GM12891 (cell line): ENCODE measurements at places on chromosomes 5 and 9.

- DNase-seq, result no peak
These were observed 6.9 kb downstream of the FGD3 start for GRCh38 chr9:92954049-92954861.

DNA sequence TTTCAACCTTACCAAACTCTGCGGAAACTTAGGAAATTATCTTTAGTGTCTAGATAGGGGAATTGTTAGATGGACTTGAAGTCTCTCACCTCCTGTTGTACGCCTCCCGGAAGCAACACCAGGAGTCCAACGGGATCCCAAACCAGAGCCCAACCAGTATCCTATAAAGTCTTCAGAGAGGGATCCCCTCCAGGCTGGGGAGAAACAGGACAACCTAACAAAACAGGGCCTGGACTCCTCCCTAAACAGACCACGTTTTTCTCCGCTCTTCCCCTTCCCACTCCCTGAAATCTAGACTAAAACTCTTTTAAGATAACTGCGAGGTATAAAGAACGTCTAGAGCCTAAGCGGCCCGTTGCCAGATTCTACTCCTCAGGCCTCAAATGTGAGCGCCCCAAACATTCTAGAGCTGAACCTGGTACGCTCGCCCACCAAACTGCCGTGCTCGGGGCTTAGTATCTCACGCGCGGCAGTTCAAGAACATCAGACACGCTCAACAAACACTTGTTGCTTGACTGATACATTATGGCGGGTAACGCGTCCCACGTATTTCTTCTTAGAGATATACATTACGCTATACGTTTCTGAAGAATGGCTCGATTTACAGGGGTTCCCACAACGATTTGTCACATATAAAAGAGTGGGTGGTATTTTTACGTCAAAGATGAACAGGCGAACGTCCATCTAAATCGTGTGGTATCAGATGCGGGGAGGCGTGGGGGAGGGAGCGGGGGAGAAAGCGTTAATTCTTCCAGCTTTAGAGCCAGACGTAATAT lies 663 bp upstream of the SMIM27 start:
- no peak for DNase-seq

DNA sequence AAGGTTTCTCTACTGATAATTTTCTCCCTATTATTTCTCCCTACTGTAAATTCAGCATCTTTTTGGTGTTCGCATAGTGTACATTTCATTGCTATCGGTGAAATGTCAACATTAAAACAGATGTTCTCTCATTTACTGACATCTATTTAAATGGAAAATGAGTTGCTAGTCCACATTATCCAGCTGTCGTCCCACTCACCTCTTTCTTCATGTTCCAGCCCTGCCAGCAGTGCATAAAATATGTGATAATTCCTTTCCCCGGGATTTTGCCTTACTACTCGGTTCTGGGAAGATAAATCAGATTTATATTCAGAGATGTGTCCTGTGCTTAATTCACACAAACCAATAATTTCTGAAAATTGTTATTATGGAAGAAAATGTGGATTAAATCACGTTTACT lies 155.8 kb downstream of the MYO10 start:
- no peak for DNase-seq

DNA sequence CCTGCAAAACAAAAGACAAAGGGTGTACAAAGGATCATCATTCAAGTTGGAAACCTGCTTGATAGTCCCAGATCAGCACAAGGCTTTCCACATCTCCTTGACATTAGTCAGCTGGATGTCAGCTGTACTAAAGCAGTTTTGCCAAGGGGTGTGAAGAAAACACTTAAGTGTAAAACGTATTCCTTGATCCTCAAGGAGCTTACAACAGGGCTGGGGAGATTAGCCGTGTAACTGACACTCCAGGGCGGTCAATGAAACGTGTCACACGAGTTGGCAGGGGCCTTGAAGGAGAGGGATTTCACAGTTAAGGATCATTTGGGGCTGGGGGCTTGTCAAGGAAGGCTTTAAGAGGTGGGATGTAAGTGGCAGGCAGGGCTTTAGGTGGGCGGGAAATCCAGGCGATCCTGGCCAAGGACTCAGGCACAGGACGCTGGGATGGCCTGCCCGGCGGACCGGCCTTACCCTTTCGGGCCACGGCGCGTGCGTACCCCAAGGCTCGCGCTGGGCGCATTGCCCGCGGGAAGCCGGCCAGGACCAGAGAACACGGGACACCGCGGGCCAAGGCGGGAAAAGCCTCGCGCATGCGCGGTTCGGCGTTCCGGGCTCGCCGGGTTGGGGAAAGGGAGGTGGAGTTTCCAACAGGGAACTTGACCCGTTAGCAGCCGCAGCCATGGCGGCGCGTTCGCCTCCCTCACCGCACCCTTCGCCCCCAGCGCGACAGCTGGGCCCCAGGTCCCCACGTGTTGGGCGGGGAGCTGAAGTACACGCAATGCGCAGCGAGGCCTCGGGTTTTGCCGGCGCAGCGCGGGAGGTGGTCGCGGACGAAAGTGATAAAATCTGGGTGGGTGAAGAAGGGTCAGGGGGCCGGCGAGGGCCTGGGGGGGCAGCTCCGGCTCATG lies at the start of gene CNTLN:
CNTLN (plus strand) TSS at position 645 of the 899 bp plus-strand sequence; CDS start at position 671, 26 bp downstream.
- DNase-seq, result peak; percentile 85

DNA sequence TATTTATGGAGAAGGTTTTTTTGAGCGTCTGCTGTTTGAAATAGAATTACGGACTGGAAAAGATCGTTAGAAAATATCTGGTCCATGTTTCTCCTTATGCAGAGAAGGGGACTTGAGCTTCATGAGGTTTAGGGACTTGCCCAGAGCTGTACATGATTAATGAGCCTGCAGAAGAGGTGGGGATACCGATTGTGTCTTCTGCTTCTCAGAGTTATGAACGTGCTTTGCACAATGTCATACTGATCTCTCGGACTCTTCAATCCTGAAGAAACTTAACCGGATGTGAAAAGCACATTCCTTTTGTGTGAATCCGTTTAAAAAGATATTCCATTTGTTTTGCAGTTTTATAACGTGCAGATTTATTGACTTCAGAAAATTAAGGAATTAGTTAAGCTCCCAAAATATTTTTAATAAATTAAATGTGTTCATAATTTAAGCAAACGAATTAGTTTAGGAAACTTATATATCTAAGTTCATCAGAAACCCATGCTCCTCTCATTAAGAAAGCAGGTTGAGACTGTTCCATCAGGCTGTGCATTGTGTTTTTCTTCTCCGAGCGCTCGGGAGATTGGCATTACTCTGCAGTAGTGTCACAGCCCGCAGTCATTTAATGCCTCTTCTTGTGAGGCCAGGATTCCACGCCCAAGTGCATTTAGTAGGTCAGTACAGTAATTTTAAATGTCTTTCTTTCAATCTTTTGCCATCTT lies 40.8 kb upstream of the MEF2C start:
- DNase-seq, result no peak

DNA sequence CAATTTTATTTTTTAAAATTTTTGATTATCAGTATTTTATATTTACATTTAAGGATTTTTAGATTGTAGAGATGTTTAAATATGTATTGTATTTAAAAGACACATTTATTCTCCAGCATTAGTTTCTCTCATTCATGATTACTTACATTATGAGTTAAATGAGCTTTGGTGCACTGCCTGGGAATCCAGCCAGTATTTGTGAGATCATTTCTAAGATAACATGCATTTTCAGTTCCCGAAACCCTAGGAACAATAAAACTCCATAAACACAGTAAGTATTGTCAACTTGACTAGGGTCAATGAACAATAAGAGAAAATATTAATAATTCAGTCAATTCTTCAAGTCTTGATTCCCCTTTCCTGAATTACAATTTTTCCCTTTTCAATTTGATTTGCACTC lies 403.3 kb downstream of the PLK2 start:
- DNase-seq, result no peak

DNA sequence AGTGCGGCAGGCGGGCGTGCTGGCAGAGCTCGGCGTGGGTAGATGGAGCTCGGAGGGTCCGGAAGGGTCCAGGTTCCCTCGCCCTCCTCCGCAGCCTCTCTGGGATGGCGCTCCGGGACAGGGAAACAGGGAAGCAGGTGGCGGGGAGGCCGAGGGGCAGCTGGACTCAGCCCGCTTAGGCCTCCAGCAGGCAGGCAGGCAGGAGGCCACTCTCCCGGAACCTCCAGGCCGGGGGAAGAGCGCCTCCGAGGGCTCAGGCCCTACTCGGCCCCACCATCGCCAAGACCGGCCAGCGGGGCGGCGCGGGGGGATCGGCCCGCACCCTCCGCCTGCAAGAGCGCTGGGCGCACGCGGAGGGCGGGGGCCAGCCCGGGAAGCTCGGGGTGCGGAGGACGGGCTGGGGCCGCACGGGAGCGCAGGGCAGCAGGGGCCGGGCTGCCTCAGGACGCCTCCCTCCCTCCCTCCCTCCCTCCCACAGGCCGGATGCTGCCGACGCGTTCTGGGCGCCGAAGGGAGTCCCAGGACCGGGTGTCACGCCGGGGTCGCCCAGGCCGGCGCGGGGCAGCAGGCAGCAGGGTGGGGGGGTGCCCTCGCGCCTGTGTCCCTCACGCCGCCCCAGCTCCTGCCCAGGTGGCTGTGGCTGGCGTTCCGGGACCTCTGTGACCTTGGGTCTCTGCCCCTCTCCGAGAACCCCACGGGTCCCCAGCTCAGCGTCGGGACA lies 977 bp downstream of the MGAT4B start:
- DNase-seq, result peak; percentile 78

GRCh38 chr9:123568691-123569688 lies 213.0 kb downstream of the CRB2 start:
- no peak for DNase-seq

GRCh38 chr5:87541033-87541432 lies 128.3 kb upstream of the CCNH start:
- DNase-seq, result no peak
